ENCODE measurements at places on chromosomes 1 and 21.

DNA sequence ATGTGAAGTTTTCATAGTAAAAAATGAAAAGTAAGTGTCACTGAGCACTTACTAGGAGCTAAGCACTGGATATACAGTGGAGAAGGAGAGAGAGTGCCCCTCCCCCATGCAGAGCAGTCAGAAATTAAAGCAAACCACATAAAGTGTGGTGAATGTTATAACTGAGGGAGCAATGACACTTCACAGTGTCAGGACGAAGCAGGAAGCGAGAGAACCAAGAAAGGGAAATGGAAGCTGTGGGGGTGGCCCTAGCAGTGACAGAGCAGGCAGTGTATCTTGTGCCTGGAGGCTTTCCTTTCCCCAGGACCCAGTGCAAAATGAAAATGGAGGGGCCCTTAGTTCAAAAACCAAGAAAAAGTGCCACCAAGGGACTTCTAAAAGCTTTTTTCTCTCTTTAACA, 21.5 kb upstream of the RCAN3 start:
- DNase-seq = peak; percentile 32

DNA sequence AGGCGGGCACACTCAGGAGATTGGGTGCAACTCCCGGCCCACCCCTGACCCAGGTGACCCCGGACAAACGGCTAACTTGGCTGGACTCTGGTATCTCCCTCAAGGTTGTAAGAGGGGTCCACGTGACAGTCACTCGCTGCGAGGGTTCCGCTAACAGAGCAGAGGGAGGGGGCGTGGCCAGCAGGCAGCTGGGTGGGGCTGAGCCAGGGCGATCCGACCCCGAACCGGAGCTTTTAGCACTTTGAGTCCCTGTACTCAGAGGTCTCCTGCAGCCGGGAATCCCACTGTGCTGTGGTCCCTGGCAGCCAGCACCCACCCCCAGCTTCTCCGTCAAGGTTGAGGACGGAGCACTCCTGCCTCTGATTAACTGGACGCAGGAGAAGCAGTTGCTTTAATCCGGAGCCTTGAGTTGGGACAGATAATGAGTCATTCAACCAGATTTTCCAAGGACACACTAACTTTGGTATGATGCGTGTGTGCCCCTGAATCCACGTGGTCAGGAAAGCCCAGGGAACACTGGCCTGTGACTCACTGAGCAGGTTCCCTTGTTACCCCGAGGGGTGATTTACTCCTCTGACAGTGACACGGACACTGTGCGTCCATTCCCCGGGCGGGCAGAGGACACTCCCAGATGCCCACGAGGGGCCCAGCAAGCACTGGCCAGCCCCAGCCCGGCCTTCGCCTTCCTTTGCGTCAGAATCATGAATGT, 16.8 kb downstream of the TRPM2 start:
- DNase-seq = no peak

DNA sequence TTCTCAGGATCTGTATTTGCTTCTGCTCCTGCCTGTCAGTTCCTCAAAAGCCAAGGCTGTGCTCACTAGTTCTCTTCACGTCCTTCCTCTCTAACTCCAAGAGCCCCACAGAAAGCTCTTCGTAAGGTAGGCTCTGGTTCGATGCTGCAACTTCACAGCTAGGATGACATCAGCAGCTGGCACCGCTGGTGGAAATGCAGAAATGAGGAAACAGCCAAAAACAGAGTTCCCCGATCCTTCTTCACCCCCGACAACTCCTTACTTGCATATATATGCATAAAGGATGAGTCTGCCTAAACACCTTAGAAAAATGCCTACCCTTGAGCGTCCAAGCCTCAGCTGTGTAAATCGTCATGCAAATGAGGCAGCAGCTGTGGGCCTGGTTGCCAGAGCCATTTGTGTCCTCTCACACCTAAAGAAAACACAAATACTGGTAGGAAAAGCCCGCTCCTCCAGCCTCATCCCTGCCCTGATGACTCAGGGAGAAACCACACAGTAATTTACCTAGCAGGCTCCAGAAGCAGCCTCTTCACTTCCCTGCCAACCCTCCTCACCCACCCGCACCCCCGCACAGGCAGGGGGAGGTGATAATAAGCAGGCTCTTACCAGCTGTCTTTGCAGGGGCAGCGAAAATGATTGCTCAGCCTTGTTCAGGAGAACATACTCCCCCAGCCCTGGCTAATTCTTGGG, 28.2 kb downstream of the BATF3 start:
- no peak for DNase-seq

DNA sequence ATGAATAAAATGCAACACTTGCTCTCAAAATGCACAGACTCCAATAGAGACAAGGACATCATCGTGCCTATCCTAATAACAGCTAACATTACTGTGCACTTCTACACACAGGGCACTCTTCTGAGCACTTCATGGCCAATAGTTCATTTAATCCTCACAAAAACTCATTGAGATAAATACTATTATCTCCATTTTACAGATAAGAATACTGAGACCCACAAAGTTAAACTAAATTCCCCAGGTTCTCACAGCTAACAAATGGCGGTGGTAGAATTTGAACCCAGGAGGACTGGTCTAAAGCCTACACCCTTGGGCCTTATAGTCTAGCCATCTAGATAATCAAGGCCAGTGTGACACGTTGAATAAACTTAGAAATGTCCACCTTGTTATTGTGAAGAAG, 328.6 kb downstream of the RRAGC start:
- no peak for DNase-seq

DNA sequence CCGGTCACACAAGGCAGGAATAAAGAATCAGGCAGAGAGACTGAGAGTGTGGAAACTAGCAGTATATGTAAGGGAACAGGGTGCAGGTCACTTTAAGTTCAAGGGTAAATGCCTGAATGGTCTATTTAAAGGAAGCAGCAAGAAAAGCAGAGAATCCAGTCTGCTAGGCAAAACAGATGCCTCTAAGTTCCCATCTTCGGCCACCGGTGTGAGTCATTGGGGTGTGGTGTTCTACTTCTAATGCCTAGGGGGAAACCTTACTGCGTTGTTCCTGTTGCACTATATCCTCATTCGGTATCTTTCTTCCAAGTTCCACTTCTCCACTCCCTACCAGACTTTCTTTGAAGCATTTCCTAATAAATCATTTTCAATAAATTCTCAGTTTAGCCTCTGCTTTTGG, 259.9 kb downstream of the HHIPL2 start:
- no peak for DNase-seq

GRCh38 chr1:155191904-155192303, 15.8 kb downstream of the THBS3 start:
- DNase-seq = no peak

GRCh38 chr1:165354739-165355138, 1.8 kb downstream of the LMX1A start:
- DNase-seq = no peak

DNA sequence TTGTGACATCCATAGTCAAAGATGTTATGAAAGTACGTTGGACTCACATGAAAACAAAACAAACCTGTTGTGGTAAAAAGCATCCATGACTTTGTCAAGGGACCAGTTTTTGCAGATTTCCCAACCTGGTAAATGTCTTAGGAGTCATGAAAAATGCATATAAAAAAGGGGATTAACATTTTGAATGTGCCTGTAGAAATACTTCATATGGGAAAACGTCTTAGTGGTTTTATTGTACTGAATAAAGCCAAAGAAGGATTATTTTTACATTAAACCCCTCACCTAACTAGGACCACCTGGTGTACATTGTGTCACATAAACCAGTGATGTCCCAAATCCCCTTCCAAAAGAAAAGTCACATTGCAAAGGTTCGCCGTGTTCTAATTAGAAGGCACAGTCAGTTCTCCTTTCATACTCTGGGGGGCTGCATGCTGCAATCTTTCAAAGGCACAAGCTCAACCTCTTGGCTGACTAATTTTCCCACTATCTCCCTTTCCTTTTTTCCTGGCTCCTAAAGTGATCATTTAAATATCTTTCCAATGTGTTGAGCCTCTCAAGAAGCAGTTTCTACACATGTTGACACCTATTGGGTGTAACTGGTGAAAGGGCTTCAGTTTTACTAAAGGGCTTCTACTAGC, 119.8 kb upstream of the SPAG17 start:
- no peak for DNase-seq

DNA sequence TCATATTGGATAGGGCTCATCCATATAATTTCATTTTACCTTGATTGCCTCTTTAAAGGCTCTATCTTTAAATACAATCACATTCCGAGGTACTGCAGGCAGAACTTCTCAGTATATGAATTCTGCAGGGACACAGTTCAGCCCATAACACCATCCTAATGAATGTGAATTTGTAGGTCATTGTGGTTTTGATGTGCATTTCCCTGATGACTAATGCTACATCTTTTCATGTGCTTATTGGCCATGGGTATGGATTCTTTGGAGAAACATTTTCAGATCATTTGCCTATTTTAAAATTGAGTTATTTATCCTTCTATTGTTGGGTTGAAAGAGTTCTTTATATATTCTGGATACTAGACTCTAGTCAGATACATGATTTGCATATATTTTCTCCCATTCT, 9.6 kb upstream of the RPS6KC1 start:
- DNase-seq = no peak

- no peak for DNase-seq
Observed at GRCh38 chr1:160210561-160210960, 5.4 kb downstream of the PEA15 start.

DNA sequence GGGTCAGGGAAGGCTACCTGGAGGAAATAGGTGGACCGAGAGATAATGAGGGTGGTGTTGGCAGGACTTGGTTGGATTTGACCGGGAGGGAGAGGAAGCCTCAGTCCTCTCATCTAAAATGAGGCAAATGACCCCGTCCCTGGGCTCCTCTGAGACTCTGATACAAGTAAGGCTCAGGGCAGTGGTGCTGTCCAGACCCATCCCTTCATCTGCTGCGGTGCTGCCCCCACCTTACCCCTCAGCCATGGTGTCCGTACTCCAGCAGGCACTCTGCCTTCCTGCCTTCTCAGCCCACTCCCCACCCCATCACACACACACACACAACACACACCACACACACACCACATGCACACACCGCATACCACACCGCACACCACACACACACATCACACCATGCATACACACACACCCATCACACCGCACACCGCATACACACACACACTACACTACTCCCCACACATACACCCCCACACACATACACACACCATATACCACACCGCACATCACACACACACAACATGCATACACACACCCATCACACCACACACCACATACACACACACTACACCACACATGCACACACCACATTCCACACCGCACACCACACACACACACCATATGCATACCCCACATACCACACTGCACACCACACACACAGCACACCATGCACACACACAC, 29.4 kb upstream of the SLC26A9 start:
- no peak for DNase-seq

GRCh38 chr1:29703596-29704370, 467.5 kb downstream of the PTPRU start:
- DNase-seq = no peak

DNA sequence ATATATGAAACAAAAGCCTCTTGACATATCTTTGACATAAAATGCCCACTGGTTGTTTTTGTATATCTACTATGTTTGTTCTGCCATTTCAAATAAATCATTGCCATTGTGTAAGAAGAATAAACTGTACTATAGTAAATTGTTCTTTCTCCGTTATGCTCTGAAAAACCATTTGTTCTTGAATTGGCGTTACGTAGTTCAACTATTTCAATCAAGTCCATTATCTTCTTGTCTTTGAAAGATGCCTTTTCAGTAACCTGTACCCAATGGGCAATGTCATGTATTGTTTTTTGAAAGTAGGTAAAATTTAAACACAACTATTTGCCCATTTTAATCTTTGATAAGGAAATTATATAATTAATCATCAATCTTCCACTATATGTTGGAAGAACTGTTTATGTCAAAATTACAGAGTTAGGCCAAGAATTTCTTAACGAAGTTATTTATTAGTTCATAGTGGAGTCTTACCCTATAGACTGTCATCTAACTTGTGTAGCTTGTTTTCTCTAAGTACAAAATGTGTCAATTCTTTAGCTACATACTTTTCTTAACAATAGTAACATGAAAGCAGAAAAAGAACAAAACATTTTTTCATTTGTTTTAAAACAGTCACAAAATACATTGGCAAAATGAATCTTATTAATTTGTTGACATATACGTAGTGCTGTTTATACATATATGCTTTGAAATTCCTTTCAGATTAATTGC, 294.8 kb downstream of the PTPRC start:
- DNase-seq = no peak

DNA sequence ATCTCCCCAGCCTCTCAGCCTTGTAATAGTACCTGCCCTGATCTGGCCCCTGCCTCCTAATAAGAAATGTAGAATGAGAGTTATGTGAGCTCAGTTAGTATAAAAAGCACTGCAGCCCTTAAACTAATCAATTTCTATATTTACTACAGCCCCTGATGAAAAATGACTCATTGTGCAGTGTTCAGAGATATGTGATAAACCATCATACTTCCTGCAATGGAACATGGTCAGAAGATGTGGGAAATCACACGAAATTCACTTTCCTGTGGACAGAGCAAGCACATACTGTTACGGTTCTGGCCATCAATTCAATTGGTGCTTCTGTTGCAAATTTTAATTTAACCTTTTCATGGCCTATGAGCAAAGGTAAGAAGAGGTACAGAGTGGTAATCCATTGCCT, 176.8 kb upstream of the PDE4B start:
- no peak for DNase-seq

- no peak for DNase-seq
Observed at GRCh38 chr21:45706299-45706698, 62.8 kb downstream of the PCBP3 start.

DNA sequence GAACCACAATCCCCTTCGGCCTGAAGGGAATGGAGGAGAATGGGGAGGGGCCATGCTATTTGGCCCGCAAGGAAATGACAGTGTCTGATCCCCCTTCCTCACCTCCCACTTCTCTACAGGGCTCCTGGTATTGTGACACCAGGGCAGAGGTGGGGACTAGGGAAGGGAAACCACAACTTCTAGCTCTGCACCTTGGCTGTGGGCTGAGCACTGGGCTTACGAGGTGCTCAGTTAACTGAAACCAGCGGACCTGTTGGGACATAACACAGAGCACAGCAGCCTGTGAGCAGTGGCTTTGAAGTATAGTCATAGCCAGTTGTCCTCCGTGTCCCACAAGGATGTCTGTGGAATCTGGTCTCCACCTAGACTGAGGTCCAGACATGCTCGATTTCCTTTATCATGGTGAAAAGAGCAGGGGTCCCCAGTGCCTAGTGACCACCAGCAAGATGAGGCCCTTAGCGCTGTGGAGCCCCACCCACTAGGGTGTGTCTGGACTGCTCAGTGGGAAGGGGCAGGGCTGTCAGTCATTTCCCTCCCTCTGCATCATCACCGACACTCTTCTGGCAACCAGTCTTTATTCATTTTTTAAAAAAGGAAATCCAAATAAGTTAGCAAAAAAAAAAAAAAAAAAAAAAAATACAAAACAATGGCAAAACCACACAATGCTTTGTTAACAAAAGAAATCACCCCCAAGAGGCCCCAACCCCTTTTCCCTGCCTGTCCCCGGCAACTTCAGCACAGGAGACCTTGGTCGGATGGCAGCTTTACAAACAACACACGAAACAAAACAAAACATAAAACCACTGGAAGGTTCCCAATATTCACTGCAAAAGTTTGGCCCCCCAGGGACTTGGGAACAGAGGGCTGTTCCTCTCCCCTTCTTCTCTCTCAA, 3.0 kb downstream of the MYOG start:
- DNase-seq = no peak

Data from stimulated activated CD8-positive, alpha-beta memory T cell treated with anti-CD3 and anti-CD28 coated beads, Interleukin-4, amount 100 ng/mL, for 4 hours (primary cell).